Stimulated activated naive CD4-positive, alpha-beta T cell (primary cell): ENCODE measurements at places on chromosomes 2 and 18.
A peak's percentile ranks its signal among the peaks of the same experiment; 100 is the strongest.

- DNase-seq = no peak
Observed at GRCh38 chr2:191245869-191246531, 796 bp downstream of the MYO1B start.

GRCh38 chr2:127106991-127107621, at the start of gene BIN1:
Gene BIN1, minus strand, starts transcription at chr2:127107154. Its CDS starts 211 bp downstream, at chr2:127106943.
- DNase-seq = peak; percentile 55

DNA sequence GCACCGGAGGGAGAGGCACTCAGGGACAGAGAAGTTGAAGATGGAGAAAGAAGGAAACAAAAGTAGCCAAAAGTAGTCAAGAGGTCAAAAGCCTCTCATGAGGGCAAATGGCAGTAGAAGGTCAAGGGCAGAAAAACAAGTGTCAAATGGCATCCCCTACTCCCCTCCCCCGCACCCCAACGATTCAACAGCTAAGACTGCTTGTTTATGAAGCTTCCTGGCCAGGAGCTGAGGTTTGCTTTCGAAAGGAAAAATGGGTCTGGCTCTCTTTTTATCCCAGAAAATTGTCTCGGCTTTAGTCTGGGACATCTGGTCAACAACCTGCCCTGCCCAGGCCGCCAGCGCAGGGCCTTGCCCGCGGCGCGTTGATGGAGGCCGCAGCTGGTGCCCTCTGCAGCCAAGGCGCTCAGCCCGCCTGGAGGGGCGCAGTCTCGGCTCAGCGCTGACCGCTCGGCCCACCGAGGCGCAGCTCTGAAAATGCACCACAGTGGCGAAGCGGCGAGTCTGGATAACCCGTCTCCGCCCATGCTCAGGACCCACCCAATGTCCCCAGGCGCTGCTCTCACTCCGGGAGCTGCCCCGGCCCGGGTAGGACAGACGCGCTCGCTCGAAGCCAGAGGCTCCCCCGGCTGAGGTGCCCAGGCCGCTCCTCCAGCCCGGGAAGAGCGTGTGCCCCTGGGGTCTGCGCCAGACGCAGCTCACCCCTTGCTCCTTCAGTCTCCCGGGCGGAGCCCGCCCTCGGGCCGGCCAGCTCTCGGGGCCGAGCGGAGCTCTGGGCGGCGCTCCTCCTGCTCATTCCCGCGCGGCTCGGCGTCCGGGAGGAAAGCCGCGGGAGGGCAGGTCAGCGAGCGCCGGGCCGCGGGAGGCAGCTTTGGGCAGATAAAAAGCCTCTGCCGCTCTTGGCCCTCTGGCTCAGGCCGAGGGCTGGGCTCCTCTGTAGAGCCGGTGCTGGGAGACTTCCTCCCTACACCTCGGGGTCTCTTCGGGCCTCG, 1.8 kb upstream of the TBR1 start:
- DNase-seq = no peak

DNA sequence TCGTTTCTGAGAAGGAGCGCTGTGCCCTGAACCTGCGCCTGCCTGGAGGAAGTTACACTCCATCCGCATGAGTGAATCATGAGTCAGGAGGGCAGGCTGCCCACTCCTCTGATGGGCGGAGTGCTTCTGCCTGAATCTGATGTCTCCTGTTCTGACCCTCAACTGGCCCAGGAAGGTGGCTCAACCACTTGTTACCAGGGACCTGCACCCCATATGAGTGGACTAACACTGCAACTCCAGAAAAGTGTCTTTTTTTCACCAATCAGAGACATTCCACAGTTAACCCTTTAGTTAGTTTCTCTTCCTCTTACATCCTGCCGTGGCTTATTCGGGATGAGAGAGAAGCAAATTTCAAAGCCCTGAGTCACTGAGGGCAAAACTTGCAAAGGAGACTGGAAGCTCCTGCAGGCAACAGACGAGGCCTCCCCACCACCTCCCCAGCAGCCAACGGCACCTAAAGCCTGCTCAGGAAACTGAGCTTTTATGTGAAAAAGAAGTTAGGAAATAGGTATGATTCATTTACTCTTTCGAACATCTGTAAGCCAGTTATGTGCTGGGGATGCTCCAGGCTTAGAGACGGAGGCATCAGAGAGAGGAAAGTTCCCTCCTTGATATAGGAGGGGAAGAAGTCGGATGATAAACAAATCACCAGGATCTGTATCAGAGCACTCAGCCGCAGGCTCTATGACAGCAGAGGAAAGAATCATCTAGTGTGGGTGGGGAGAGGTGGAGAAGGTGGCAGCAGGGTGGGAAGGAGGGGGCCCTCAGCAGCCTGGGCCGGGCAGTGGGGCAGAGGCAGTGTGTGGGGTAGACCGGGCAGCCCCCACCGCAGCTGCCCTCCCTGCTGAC, 30.9 kb downstream of the MBP start:
- DNase-seq = no peak

- no peak for DNase-seq
Observed at GRCh38 chr2:55452879-55453278, 33.2 kb upstream of the CCDC88A start.

DNA sequence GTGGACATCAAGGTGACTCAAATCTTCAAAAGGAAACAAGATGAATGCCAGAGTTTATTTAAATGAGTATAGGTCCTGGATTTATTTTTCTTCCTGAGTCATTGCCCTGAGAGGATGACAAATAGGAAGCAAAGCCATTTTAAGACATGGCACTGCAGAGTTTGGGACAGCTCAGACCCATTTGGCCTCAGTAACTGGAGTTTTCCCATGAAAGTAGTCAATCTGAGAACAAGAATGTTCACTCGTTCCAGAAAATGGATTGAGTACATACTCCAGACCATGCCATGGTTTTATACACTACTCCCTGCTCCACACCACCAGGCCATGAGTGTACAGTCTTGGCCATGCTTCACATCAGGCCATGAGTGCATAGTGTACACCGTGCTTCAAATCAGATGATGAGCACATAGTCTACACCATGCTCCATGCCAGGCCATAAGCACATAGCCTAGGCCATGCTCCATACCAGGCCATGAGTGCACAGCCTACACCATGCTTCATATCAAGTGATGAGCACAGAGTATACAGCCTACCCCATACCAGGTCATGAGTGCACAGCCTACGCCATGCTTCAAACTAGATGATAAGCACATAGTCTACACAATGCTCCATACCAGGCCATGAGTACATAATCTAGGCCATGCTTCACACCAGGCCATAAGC, 202.4 kb downstream of the FBXO15 start:
- no peak for DNase-seq

DNA sequence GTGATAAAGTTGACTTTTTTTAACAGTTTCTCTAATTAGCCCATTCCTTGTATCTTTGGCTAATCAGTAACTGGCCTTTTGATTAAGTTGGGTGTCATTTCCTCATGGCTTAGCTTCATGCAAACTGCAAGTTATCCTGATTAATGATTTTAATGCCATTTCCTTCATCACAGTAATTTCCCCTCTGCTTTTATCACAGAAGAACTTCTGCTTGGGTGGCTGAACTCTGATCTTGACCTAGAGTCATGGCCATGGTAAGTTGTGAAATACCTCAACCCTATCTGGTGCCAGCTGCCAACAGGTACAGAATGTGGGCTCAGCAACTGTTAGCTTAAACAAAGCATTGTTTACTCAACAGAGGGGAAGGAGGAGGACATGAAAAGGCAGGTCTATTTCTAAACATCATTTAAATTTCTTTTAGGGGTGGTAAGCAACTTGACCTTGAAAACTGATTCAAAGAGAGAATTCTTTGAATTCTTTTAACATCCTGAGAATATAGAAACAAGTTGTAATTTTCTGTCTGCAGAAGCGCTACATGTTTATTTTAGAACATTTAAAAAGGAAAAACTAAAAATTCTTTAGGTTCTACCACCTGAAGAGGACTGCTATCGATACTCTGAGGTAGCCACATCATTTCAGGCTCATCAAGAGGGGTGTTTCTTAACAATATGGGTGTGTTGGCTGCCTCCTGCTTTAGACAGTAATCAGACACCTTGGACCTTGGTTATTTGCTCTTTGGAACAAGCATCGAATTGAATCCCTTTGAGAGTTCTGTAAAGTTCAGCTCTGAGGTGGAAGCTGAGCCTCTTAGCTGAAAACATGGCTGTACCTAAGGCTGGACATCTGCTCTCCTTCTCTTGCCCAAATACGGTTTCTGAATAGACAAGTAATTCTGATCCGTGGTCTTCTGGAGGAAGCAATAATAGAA, 39.7 kb downstream of the ANXA4 start:
- DNase-seq = no peak

DNA sequence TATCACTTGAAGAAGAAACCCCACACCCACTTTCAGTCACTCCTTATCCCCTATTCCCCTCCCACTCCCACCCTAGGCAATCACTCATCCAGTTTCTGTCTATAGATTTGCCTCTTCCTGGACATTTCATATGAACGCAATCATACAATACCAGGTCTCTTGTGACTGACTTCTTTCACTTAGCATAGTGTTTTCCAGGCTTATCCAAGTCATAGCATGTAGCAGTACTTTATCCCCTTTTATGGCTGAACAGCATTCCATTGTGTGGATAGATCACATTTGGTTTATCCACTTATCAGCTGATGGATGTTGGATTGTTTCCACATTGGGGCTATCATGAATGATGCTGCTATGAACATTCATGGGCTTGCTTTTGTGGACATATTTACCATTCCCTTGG, 6.6 kb downstream of the CFAP221 start:
- no peak for DNase-seq

DNA sequence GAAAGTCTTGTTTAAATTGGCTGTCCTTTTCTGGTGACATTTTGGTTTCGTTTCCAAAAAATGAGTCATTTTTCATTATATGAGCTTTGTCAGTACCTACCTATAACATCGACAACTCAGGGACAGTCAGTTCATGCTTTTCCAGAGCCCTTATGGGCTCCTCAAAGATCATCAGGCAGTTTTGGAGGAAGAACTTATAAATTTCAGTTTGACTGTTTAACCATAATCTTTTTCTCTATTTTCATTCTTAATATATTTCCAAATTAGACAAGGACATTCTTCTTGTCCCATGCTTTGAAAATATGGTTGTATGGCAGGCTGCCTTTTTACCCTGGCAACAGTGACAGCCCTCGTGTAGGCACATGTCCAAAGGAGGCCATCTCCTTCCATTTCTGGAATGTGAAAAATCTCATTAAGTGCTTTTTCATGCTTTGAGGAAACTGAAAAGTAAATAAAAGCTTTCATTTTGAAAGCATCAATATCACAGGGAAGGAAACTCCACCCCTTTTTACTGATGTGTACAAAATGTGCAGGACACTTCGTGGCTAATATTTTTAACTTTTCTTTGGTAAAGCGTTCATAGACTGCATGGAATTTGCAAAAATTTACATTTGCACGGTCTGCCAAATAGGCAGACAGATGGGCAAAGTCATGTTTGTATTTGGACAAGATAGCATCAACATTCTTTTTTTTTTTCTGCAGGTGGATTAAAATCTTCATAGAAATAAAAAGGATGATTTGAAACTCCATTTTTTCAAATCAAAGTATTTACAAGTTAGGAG, 7.2 kb upstream of the PROC start:
- DNase-seq = no peak

- no peak for DNase-seq
Observed at GRCh38 chr18:74611765-74612164, 14.1 kb downstream of the ZNF407 start.

- DNase-seq = no peak
Observed at GRCh38 chr2:112465382-112465781, 16.6 kb upstream of the TTL start.

GRCh38 chr2:168312036-168312822, 64.8 kb upstream of the STK39 start:
- DNase-seq = no peak

GRCh38 chr2:71927757-71928715, 219.6 kb downstream of the CYP26B1 start:
- no peak for DNase-seq

- no peak for DNase-seq
Observed at GRCh38 chr18:69432847-69433246, 32.2 kb downstream of the DOK6 start.

- no peak for DNase-seq
Observed at GRCh38 chr18:12231040-12231882, 22.9 kb upstream of the CIDEA start.

GRCh38 chr2:19367326-19367725, 8.9 kb upstream of the OSR1 start:
- DNase-seq = no peak

DNA sequence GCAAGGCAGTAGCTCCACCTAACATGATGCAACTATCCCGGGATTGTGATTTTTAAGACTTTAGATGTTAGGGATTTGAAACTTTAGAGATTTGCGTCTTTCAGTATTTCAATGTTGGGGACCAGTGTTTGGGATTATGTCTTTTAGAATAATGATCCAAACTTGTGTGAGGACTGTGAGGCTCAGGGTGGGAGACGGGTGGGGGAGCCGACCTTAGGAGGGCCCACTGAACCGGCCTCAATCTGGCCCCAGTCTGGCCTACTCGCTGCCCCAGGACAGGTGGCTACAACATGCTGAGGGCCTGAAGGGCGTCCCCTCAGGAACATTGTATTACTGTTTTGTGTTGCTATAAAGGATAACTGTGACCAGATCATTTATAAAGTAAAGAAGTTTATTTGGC, 10.7 kb downstream of the AMER3 start:
- no peak for DNase-seq

DNA sequence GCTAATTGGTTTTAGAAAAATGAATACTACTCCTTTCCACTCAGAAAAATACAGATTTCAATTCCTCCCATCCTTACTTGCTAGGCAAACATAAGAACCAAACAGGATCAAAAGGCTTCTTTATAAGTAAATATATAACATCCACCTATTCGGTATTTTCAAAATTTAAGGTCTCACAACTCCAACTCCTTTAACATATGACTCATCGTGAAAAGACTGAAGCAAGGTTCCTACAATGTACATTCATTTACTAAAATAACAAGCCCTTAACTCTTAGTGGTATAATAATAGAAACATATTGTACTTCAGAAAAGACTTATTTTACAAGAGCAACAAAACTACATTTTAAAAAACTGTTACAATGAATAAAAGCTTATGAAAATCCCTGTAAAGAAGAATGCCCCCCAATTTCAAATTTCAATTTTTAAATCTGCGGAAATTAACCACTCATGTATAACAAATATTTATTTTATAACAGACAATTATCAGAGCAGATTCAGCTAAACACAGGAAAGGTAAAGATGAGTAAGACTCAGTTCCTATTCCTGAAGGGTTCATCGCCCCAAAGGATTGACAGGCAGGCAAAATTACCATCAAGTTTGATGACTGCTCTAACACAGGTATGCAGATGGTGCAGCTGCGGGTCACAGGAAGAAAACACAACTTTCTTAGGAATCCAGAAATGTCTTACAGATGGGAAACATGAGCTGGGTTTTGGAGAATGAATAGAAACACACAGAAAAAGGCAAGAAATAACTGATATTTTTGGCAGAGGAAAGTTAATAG, 96.4 kb downstream of the COBLL1 start:
- DNase-seq = no peak

- DNase-seq = no peak
Observed at GRCh38 chr2:31271851-31272267, 37.9 kb downstream of the EHD3 start.

DNA sequence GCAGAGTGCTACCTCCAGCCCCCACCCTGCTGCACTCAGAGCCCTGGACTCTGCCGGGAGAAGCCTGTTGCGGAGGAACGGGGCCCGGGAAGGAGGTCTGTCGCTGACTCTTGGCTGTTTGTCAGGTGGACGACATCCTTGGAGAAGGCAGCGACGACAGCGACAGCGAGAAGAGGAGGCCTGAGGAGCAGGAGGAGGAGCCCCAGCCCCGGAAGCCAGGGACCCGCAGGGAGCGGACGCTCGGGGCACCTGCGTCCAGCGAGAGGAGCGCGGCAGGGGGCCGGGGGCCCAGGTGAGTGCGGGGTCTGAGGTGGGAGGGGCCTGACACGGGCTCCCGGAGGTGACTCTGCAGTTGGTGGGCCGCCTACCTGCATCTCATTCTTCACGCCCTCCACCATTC, 56.6 kb downstream of the CTDP1 start:
- no peak for DNase-seq

GRCh38 chr2:145460112-145460511, 940.2 kb upstream of the ZEB2 start:
- no peak for DNase-seq
